T-helper 1 cell (primary cell): ENCODE measurements at places on chromosomes 2 and 18.

DNA sequence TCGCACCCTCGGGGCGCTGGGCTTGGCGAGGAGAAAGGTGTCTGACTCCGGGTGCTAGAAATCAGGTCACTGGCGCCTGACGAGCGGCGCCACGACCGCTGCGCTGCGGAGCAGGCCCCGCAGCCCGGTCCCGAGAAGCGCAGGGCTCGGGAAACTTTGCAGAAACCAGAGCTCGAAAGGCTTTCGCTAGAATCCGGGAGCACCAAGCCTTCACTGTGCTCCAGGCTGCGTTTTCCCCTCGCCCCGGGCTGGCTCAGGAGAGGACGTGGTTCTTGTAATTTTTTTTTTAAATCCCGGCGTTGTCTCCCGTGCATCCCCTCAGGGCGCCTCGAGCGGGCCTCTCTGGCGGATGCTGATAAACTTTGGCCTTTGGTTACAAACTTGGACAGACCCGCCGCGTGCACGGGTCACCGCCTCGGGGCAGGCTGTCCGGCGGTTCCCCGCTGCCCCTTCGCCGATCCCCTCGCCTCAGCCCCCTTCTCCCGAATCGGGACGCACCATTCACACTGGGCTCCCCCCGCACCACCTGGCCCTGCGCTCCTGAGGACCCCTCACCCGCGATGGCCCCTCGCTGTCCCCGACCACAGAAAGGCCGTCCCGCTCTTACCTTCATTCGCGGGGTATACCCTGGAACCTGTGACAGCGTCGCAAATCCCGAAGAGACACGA, 419 bp downstream of the EPHA4 start:
- peak; percentile 29 for DNase-seq

DNA sequence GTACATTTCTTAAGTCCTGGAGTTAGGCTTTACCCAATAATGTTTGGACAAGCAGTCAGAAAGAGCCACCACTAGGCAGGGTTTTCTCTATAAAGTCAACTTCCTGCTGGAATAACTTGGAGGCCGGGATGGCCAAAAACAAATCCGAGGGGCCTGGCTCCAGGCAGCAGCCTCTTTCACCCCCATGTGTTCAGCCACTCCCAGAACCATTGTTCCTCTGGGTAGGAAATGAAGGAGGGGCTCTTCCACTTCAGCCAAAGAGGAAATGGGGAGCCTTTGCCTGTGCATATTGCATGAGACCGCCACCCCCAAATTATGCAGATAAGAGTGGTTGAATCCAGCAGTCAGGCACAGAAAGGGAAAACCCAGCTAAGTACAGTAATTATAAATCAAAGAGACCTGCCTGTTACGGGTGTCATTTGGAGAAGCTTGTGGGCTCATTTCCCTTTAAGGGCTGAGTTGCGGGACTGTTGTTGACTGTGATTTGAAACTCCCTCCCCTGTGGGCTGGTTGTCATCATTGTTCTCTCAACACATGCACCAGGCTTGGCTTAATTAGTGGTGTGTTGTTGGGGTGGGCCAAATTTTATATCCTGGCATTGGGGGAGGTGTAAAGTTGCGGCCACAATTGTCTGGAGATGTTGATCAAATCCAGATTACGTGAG, 212.8 kb upstream of the SOX11 start:
- no peak for DNase-seq

GRCh38 chr2:237315170-237315828, 98.7 kb downstream of the COL6A3 start:
- no peak for DNase-seq

DNA sequence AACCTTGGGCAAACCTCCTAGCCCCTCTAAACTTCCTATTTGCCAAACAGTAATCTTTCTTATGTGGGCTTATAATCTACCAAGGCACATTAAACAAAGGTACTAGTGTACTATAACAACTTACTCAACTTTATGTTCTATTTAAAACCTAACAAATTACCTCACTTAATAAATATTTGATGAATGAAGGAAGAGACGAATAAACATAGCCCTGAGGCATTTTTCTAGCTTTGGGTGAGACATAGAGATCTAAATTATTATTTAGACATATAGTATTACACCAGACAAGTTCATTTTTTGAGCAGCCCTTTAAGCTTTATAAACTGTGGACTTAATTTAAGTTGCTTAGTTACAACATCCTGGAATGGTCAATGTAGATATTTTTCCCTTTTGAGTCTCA, 104.6 kb downstream of the UNC80 start:
- DNase-seq, result no peak

DNA sequence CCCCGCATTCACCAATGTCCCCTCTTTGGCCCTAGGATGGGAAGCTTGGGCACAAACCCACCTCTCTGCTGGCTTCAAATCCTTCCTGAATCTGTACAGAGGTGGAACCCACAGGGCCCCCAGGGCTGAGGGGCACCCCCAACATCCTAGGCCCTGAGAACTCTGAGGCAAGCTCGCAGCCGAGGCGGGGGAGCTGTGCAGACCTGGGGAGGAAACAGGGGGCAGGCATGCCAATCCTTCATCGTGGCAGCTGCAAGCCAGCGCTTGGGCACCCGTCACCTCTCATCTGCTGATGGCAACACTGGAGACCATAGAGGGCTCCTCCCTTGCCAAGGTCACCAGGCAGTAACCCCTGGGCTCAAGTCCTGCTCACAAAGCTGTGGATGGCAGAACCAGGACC, 10.8 kb downstream of the ECEL1 start:
- no peak for DNase-seq

- DNase-seq, result no peak
Observed at GRCh38 chr18:23526501-23527063, 23.3 kb downstream of the RMC1 start.

DNA sequence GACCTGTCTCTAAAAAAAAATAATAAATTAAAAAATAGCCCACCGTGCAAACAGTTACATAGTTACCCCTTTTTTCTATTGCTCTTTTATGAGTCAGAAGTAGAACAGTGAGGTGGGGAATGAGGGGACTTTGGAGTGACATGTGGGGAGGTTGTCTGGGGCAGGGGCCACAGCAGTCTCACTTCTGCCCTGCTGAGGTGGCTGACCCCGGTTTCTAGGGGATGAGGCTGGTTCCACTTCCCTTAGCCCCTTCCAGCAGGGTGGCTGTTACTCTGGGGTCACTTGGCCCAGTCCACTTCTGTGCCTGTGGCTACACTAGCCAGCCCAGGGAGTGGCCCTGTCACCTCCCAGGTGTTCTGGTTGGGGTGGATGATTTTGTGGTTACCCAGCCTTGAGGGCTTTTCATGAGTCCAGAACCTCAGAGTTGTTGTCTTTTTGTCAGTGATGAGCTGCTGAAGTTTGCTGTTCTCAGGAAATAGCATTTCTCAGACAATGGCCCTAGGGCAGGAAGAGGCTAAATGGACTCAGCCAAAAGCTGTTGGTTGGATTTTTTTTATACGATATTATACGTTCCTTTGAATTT, 28.0 kb upstream of the SCLY start:
- DNase-seq, result no peak

- no peak for DNase-seq
Observed at GRCh38 chr18:7177116-7177744, 53.7 kb upstream of the LRRC30 start.

DNA sequence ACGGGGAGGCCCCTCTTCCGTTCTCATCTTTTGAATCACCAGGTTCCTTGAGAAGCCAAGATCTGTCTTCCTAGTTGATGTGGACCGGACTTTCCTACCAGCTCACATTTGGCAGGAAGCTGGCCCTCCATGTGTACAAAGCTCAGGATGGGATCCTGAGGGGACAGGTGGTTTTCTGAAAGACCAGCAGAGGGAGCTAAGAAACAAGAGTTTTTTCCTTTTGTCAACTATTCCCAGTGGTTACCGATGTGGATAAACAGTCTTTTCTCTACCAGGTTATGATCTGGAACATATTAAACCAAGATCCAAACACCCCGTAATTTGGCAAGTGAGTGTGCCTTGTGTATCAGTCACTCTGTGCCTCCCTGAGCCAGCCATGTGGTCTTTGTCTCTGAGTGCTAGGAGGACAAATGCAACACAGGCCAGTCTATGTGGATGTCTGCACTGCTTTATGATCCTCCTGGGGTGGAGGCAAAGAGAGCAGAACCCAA, 25.1 kb upstream of the ARHGAP25 start:
- DNase-seq, result peak; percentile 55

DNA sequence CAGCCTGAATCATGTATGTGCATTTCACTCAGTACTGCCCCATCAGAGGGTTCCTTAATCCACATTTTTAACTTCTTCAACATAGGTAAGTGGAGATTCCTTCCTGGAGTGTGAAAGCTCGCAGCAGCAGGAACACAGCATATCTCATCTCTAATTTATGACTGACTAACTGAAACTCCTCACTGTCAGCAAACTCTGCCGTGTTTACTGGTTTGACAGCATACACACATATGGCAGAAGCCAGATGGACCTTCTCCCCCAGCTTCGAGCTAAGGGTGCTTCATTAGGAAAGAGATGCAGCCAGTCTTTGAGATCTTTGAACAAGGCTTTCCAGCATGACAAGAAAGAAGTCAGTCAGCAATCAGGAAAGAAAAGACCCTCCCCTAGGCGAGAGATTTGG, 200.3 kb upstream of the ACVR2A start:
- no peak for DNase-seq

DNA sequence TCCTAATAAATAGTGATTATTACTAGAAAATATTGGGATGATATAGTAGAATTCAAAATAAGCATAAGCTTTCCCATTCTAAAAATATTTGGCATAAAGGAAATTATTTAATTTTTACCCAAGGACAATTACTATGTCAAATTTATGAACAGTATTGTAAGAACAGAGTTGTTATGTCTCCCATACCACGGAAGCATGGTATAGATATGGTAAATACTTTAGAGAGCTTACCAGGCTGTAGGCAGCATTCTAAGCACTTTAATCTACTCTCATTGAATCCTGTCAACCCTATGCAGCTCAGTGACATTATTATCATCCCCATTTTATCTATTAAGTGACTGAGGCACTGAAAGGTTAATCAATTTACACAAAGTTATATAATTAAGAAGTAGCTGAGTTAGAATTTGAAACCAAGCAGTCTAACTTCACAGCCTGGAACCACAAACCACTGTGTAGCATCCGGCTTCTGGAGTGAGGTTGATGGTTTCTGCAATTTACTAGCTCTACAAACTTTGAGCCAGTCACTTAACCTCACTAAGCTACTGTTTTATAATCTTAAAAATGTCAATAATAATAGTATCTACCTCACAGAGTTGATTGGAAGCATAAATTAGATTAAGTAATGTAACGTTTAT, 323.7 kb downstream of the ARHGAP15 start:
- no peak for DNase-seq

DNA sequence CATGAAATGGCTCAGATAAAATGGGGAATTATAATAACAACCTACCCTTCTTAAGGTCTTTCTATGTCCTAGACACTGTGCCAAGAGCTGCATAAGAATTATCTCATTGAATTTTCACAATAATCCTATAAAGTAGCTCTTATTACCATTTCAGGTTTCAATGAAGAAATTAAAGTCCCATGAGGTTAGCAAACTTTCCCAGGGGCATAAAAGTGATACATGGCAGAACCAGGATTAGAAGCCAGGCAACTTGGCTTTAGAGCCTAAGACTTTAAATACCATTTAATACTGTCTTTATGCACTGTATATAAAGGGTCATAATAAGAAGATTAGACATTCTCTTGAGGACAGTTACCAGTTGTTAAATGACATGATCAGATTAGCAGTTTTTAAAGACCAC, 130.1 kb downstream of the GCA start:
- no peak for DNase-seq

DNA sequence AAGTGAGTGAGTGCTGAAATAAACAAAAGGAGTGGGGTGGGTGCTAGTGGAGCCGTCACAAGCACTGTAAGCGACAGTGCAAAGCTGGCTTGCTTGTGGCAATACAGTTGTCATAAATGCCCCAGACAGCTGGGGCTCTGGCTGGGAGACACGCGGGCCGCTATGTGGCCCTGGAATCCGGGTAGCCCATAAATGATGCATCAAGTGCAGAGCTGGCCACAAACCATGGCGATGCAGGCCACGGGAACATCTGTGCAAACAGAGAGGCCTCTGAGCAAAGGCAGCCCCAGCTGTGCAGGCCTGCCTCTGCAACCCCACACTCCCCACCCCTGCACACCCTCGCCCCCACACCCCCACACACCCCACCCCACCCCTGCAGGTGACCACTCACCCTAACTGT, 349.2 kb upstream of the ID2 start:
- DNase-seq, result no peak

DNA sequence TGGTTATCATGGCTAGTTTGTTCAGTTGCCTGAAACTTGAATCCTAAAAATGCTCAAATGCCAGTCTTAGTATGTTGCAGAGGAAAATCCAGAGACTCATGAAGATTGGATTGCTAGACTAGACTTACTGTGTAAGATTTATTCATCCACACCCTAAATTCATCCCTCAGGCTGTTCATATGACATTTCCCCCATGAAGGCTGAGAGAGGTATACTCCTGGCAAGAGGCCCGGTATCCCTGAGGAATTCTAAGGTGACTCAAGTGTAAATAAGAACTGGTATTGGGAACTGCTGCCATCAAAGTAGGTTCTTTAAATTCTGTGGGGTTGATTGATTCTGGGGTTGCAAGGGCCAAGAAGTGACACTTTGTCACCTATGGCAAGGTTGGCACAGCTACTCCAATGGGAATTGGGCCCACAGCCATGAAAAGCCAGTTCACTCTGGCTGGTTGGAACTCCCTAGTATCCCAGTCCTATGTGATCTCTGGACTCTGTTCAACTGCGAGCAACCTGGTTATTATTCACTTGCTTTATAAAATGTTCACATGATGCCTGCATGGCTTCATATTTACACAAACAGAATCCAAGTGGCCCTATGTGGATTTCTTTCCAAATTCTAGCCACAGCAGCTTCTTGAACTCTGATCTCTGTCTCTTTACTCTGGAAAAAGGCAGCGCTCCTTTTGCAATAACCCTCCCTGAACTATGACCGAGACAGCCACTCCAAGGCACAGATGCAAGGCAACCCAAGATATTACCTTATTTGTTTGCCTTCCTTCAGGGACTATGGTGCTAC, 429.1 kb downstream of the CBLN2 start:
- no peak for DNase-seq

GRCh38 chr18:70411876-70412435, 123.1 kb downstream of the SOCS6 start:
- DNase-seq, result no peak

DNA sequence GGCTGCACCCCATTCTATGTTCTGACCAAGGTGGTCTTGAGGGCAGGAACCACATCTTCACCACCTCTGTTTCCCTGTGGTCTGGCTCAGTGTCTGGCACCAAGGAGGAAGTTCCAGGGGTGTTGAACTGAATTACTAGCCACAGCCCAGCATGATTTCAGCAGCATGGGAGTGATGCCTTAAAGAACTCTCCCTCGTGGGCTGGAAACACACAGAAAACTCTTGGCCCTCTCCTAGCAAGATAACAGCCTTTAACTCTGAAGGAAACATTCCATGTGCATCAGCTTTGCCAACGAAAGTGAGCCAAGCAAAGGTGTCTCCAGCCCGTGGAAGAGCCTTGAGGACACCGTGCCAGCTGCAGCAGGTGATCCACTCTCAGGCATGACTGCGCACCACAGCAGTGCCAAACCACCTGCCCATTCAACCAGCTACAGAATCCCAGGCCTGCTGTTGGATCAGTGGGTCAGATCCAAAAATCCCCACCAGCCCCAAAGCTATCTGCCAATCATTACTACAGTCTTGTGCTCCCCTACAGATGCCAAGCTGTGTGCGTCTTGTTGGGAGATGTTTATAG, 124.8 kb downstream of the TTC32 start:
- DNase-seq, result no peak

- no peak for DNase-seq
Observed at GRCh38 chr2:212537726-212538304, 787 bp downstream of the ERBB4 start.
